ENCODE measurements at places on chromosomes 13 and 19.

- no peak for DNase-seq
Measured at GRCh38 chr19:3186160-3186688, 494 bp downstream of the NCLN start.

DNA sequence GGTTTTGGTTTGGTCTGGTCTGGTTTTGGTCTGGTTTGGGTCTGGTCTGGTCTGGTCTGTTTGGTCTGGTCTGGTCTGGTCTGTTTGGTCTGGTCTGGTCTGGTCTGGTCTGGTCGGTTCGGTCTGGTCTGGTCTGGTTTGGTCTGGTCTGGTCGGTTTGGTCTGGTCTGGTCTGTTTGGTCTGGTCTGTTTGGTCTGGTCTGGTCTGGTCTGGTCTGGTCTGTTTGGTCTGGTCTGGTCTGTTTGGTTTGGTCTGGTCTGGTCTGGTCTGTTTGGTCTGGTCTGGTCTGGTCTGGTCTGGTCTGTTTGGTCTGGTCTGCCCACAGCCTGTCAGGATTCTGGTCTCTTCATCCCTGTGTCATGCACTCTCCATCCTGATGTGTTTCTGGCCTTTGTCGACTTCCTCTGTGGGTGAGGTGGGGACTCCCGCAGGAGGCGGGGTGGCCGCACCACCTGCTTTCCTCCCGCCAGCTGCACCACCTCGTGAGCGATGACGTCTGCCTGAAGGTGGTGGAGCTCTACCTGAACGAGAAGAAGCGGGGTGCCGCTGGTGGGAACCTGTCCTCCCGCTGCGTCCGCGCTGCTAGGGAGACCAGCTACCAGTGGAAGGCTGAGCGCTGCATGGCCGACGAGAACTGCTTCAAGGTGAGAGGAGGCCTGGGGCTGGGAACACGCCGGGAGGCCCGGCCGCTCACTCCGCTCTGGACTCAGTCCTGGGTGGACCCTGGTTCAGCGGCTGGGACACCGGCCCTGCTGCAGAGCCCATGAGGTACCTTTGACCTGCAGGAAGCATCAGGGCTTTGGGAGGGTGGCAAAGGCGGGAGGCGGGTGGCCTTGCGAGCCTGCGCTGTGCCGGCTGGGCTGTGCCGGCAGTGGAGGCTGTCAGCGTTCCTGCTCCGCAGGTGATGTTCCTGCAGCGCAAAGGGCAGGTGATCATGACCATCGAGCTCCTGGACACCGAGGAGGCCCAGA is 12.9 kb upstream of the F2RL3 start:
- no peak for DNase-seq

DNA sequence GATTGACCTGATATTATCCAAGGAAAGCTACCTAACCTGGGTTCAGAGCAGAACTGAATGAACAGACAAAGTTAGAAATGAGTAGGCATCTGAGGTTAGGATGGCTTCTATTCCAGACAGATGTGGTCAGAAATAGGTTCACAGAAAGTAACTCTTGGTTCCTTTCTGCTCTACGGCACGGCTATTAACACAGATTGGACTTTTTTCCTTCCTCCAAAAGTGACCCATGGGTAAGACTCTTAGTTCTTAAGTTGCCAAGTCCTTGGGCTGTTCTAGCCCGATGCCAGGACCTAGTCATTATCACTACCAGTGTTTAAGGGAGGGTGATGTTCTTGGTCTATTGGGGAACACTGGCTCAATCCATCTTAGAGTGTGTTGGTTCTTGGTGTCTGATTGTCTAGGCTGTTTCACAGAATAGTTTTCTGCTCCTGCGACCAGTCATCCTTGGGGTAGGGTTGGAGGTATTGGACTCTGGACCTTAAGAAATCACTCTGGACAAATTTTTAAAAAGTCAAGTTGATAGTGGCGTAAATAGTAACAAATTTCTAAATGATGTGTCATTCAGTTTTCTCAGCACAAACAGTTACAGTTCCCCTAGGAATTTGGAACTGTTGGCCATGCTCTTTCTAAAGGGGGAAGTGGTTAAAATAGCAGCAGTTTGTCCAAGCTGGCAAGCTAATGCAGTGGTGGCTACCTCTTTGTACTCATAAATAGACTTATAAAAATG is 60.1 kb upstream of the MYCBP2 start:
- peak; percentile 74 for DNase-seq

GRCh38 chr19:48818234-48818820 is 7.5 kb upstream of the BCAT2 start:
- no peak for DNase-seq

All from lower leg skin (tissue), 4 donors.